ENCODE measurements at places on chromosomes 12 and 14.

GRCh38 chr14:79332504-79333197, 878.7 kb downstream of the DIO2 start:
- no peak for DNase-seq

DNA sequence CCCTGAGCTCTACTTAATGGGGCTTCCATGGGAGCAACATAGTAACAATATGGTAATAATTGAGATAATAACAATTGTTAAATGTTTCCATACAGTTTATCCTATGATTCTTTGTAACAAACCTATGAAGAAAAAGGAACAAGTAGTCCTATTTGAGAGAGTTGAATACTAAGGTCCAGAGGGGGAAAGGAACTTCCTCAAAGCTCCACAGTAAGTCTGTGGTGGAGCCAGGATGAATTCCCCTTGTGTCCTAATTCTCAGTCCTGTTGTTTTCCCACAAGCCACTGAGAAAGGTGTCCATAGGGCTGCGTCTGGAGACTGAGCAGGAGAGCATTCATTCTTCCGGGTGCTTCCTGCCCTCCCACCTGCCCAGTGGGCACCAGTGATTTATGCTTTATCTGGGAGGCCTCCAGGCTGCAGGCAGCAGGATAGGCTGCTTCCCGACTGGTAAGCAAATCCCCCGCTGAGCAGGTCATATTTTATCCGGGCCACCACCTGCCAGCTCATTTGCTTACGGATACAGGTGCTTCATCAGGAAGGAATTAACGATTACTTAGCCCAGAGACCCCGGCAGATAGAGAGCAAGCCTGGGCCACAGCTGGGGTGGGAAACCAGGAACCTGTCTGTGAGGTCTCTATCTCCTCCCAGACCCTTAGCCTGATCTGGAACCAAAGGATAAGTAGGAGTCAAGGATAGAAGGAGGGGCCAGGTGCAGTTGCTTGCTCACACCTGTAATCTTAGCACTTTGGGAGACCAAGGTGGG, 33.9 kb upstream of the FAM222A start:
- no peak for DNase-seq

DNA sequence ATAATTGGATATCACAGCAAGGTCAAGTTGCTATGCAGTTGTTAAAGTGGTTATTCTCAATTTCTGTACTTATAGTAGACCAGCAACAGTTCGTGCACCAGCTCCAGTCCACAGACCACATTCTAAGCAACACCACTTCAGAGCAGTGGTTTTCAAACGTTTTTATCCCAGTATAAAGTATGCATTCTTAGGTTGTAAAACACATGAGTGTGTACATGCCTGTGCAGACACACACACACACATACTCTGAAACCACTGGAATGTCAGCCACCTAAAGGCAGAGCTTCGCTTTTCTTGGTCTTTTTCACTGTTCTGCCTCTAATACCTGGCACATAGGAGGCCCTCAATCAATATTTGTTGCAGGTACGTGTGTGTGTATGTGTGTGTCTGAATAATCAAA, 22.2 kb upstream of the C12orf71 start:
- no peak for DNase-seq

GRCh38 chr12:49022558-49023178, 4.1 kb upstream of the PRKAG1 start:
- DNase-seq = no peak

GRCh38 chr12:5391653-5392052, 40.3 kb upstream of the NTF3 start:
- no peak for DNase-seq

DNA sequence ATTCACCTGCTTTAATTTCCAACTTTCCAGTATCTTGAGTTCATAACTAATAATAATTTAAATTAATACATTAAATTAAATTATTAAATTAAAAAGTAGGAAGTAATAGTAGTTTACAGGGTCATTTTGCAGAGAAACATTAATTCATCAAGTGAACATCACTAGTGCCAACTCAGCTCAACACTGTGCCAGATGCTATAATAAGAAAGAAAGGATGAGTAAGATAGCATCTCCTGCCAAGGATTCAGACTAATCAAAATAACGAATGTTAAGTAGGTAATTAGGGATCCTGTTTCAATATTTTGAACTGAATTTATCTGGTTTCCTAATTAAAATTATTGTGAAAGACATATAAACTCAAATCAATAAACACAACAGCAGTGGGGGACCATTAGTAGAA, 596.7 kb downstream of the SLC6A15 start:
- no peak for DNase-seq

- DNase-seq = no peak
These were observed 4.3 kb downstream of the OAS3 start for GRCh38 chr12:112942572-112942971.

DNA sequence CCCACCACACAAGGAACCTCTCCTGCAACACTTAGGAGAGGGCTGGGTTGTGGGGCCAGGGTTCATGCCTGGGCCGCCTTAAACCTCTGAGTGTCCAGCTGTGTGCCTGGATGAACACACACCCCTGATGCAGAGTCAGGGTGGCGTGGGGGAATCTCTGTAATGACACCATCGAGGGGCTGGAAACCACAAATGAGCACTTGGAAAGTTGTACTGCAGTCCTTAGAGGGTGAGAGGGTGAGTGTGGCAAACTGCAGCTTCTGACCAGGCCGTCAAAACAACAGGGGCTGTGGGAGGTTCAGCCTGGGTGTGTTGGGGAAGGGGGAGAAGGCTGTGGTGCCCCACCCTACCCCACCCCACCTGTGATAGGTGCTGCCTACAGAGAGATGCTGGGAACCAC, 12.4 kb upstream of the KRT5 start:
- no peak for DNase-seq

- no peak for DNase-seq
These were observed 21.5 kb upstream of the GNS start for GRCh38 chr12:64780531-64781279.

- no peak for DNase-seq
These were observed 48.9 kb upstream of the EML1 start for GRCh38 chr14:99744199-99744872.

- DNase-seq = no peak
These were observed 16.5 kb downstream of the CLEC1A start for GRCh38 chr12:10082117-10082874.

DNA sequence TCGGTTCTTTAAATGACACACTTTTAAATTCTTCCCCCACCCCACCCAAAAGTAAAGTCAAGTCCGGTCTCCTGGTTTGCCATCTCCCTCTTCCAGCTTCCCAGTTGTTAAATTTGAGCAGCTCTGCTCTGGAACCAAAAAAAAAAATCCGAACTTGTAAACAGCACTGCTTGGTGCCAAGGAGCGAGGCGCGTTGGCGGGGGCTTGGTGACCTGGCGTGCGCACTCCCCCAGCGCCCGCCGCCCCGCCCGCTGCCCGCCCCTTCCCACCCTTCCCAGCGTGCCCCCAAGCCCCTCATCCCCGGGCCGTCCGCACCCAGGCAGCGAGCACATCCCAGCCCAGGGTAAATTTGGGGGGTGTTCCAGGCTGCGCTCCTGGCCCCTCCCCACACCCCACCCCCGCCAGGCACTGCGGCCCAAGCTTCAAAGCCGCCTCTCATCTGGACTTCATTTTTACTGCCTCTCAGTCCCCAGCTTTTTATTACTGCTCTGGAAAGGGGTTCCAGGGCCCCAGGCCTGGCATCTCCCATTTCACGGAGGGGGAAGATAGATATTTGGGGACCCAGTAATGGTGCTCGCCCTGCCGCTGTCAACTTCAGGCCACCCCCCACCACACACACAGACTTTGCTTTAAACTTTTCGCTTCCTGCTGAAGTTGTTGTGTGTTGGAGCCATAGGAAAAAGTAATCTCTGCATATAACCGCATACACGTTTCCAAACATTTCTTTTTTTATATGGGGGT, 11.7 kb upstream of the ITGB7 start:
- no peak for DNase-seq

GRCh38 chr14:67045440-67045839, 143.8 kb upstream of the GARIN2 start:
- no peak for DNase-seq

- DNase-seq = no peak
These were observed 162.9 kb downstream of the DUSP6 start for GRCh38 chr12:89189448-89189847.

GRCh38 chr12:101414533-101415119, 7.1 kb upstream of the ARL1 start:
- DNase-seq = no peak

GRCh38 chr12:114993165-114993564, 309.2 kb upstream of the TBX3 start:
- no peak for DNase-seq

- no peak for DNase-seq
These were observed 344.5 kb upstream of the NAV3 start for GRCh38 chr12:77485961-77486854.

DNA sequence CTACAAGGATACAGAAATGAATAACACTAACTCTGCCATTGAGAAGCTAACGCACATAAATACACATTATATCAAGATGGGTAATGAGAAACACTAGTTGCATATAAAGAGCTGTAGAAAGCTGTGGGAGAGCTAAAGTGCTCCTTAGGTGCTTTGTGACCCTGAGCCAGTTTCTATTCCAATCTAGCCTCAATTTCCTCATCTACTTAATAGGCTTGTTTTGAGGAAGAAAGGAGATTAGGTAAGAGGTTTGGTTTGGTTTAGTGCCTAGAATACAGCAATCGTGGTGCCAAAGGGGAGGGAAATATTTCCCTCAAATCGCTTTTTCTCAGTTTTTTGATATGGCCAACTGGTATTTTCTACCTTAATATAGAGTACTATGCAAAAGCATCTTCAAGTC, 994 bp downstream of the SRP54 start:
- DNase-seq = no peak

DNA sequence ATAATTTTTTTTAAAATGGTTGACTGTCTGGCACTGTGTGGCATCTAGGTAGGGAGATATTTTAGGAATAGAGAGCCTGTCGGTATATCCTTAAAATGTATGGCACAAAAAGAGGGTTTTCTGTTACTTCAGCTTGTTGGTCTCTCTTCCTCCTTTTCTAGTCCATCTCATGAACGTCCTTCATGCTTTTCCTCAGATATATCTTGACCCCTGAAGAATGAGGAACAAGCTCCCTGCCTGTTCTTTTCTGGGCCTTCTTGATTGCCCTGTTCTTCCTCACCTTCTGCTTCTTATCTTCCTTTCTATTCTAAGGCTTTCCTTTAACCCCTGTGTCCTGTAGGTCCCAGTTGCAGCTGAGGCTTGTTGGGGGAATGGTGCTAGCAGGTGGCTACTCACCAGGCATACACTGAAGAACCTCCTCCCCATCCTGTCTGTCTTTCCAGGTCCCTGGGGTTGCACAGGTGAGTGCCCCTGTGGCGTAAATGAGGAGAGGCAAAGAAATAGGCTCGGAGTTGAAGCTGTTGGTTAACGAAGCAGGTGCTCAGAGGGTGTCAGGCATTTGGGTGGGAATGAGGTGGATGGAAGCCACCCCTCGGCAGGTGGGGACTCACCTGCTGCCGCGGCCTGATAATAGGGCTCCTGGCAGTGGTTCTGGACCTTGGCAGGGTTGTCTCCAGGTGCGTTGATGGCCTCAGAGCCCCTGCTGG, 7.2 kb upstream of the C1R start:
- DNase-seq = no peak

DNA sequence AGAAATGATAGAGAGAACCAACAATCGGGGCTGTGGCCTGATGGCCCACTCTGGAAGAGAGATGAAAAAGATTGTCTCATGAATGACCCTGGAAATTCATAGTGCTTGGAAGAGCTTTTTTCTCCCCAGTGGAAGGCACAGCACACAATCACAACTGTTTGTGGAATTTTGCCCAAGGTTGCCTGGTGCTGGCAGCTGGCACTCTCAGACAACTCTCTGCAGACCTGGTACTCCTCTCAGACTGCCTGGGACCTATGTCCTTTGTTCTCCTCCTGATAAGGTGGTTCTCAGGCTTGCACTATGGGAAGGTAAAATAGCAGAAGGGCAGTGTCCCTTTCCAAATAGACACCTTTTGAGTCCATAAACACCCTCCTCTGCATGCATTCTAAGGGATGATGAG, 144.1 kb upstream of the SEL1L start:
- DNase-seq = no peak

- DNase-seq = no peak
These were observed 18.2 kb upstream of the FAIM2 start for GRCh38 chr12:49921936-49922335.

GRCh38 chr12:92193846-92194245, 48.2 kb upstream of the BTG1 start:
- DNase-seq = no peak

DNA sequence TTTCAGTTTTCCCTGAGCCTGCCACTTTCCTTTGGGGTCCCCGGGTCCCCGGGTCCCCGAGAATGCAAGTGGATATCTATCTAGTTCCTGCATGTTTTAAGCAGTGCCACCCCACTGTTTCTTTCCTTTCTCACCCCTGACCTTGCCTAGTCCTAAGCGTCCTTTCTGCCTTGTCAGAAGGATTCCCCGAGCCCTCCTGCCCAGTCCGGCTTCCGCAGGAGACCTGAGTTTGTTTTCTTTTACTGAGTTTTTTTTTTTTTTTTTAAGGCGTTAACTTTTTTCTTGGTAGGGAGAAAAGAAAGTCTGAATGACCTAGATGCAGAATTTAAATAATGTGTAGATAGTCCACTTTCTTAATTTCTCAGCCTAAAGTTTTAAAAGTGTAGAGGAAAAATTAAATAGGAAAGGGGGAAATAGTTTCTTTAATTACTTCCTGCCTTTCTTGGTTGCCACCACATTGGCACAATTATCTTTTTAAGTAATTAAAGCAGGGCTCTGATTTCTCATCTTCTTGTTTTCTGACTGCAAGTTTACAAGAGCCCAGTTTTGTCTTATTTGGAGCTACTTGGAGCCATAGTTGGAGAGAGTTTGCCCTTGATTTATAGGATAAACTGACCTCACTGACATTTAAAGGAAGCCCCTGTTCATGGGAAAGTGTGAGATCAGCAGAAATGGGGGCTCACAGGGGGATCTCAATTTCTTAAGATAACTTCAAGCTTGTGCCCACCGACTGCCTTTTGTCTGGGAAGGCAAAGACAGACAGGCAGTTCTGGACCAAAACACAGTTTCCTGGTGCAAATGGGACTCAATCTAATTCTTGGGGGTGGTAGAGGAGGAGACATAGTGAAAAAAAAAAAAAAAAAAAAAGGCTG, 2.9 kb downstream of the PAX9 start:
- DNase-seq = no peak

Data from SW 1271 (cell line).